SIG-M5 (cell line): ENCODE measurements at places on chromosomes 13 and 19.

- DNase-seq, result no peak
Observed at GRCh38 chr13:98507282-98507797, 69.6 kb downstream of the STK24 start.

- DNase-seq, result no peak
Observed at GRCh38 chr19:44570984-44571684, 41.7 kb upstream of the CEACAM20 start.

- DNase-seq, result no peak
Observed at GRCh38 chr13:36914648-36915047, 5.4 kb downstream of the SMAD9 start.

GRCh38 chr19:11410682-11411081 lies 8.4 kb downstream of the RGL3 start:
- no peak for DNase-seq

DNA sequence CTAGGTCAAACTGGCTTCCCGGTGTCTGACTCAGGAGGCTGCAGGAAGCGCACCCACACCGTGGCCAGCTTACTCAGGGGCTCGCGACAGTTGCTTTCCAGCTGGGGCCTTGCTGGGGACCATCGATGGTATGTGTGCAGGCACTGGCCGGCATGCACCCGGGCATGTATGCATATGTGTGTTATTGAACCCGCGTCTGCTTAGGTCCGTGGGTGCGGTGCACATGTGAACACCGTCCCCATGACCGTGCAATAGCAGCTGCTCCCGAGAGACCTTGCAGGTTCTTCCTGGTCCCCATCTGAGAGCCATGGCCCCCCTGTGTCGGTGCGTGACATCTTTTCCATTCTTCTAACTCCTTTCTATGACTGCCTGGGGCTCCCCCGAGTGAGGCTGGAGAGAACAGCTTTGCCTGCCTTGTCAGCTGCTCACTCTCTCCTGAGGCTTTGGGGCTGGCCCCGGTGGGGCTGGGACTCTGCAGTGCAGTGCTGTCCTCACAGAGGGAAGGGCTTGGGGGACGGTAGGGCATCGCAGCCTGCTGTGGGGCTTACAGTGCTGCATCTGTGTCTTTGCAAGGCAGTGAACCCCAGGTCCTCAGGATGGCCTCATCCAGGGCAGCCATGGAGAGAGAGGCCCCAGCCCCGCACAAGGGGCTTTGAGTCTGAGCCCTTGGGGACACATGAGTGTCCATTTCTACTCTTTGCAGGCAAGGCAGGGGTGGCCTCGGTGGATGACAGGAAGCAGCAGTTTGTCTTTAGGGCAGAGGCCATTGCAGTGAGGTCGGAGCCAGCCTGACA lies 65.1 kb downstream of the CHST8 start:
- DNase-seq, result no peak

GRCh38 chr13:26280822-26281221 lies 26.9 kb downstream of the CDK8 start:
- DNase-seq, result no peak

- DNase-seq, result no peak
Observed at GRCh38 chr13:43879755-43880181, at the start of gene LACC1. TSS of gene LACC1 (plus strand) at chr13:43879904. CDS start at chr13:43880986, 1,082 bp downstream.

DNA sequence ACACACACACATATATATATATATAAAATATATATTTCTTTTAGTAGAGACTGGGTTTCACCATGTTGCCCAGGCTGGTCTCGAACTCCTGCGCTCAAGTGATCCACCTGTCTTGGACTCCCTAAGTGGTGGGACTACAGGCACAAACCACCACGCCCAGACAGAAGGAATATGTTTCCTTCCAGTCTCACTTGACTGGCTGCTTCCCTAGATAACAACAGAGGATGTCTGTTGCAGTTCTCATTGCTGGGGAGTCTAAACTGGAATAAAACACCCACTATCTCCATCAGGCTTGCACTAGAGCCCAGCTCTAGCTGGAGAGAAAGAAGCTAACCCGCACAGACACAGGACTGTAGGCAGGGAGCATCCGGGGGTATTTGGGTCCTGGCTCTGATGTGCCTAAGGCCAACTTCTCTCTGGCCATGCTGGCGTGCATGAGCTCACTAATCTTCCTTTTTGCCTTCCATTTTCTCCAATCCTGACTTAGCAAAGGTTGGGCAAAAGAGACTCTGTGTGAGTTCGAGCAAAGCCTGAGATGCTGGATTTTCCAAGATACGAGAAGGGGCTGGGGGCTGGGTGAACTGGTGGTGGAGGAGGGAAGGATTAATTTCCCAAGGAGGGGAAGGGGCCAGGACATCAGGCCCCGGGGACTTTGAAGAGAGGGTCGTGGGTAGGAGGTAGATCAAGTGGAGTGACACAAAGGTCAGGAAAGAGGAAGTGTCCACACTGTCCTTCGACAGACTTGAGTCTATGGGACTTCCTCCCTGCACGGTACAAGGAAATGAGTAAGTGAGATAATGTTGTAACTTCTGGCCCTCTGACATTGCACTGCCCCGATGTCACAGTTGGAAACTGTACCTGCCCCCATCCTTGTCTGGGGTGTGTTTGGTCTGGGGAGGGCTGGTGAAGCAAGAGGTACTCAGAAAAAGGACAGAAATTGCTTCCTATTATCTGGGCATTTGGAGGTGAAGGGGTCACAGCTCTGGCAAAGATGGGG lies 22.5 kb upstream of the ALOX5AP start:
- peak; percentile 97 for DNase-seq

DNA sequence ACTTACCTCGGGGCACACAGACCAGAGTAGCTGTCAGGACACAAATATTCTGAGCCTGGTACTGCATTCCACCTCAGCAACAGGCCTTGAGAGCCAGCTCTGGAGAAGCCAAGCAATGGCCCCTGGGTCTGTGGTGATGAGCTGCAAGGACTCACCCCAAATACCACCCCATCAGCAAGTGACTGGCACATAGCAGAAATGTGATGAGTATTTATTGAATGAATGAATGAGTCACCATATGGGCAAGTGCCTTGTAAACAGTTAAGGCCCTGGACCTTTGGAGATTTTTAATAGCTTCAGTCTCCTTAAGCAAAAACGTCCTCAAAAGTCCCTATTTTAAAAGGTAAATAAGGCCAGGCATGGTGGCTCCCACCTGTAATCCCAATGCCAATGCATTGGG lies 18.2 kb downstream of the GSX1 start:
- no peak for DNase-seq

DNA sequence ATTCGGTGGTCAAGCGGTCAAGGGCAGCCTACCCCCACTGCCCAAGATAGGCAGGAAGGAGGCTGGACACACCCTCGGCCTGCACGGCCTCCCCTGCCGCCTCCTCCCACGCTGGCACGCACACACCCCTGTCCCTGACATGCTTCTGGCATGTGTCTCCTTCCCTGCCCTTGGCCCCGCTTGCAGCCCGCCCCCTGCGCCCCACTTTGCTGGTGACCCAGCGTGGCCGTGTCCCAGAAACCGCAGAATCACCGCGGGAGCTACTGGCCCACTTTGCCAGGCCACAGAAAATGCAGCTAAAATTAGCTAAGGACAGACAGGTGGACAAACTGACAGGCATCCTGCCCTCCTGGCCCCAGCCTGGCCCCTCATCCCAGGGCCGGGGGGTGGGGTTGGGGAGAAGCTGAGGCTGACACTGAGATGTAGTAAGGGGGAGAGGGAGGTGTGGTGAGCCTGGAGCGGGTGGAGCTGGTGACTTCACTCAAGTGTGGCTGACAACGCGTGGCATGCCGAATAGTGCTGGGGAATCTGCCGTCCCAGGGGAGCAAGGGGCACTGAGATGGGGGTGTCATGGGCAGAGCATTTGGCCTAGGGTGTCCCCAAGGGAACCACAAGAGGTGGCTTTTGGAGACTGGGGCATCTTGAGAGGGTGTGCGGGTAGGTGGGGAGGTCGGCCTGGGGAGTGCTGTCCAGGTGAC lies 2.4 kb downstream of the SHANK1 start:
- DNase-seq, result no peak

- DNase-seq, result no peak
Observed at GRCh38 chr19:38228005-38228377, 4.0 kb upstream of the DPF1 start.

GRCh38 chr13:35552172-35552844 lies 75.8 kb upstream of the MAB21L1 start:
- DNase-seq, result no peak

- DNase-seq, result no peak
Observed at GRCh38 chr13:25149711-25150110, 22.4 kb downstream of the AMER2 start.

GRCh38 chr19:30681162-30682100 lies 309.2 kb downstream of the ZNF536 start:
- DNase-seq, result no peak

DNA sequence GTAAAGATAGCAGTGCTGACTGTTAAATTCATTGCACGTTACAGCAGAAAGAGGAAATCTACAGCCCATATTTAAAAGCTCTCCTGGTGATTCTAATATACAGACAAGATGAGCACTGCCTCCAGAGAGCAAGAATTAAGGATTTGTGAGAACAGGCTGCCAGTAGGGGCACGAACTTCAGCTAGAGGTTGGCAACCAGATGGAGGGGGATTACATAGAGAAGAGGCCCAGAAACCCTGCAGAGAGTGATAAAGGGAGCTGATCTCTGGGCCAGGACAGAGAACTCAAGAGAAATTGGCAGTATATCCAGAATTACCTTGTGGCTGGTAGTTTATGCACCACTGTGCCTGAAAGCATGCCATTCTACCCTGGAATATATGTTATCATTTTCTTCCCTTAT lies 144.8 kb downstream of the UFM1 start:
- no peak for DNase-seq

GRCh38 chr13:87207280-87208003 lies 463.7 kb upstream of the SLITRK5 start:
- no peak for DNase-seq
